ENCODE measurements at places on chromosomes 5 and 9.
A peak's percentile ranks its signal among the peaks of the same experiment; 100 is the strongest.

DNA sequence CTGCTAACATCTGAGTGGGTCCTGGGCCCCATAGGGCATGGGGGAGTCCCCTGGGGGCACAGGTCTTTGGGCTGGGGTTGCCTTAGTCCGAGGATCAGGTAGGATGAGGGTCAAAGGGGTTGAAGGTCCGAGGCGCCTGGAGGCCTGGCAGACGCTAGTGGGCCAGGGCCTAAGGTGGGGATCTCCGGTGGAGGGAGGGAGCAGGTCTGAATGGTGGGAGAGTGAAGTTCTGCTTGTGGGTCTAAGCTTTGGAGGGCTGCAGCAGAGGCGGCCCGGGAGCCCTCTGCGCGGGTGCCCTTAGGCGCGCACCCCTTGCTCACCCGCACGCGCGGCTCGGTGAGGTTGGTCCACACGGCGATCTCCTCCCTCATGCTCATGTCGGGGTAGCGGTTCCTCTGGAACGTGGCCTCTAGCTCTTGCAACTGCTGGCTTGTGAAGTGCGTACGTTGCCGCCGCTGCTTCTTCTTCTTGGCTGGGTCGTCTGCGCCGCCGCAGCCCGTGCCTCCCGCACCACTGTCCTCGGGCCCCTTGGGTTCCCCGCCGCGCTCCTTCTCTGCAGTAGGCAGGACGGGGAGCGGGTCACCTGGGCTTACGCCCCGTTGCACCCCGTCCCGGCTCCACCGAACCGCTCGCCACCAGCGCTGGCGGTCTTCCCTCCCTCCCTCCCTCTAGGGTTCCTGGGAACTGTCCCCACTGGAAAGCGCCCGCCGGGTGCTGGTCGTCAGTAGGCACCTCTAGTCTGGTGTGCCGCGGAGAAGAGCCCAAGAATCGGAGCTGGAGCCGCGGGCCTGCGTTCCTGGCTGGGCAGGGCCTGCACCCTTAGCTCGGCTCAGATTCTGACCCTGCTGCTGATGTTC lies 2.8 kb downstream of the PITX1 start:
- no peak for DNase-seq

- no peak for DNase-seq
Observed at GRCh38 chr9:120978987-120979386, 52.4 kb upstream of the TRAF1 start.

- DNase-seq = no peak
Observed at GRCh38 chr9:136963341-136963740, 11.3 kb downstream of the LCN12 start.

- no peak for DNase-seq
Observed at GRCh38 chr9:85055506-85056202, 386.1 kb downstream of the NTRK2 start.

- DNase-seq = no peak
Observed at GRCh38 chr9:119252671-119253299, 116.5 kb downstream of the BRINP1 start.

- DNase-seq = no peak
Observed at GRCh38 chr5:169004551-169004950, 296.4 kb downstream of the SLIT3 start.

DNA sequence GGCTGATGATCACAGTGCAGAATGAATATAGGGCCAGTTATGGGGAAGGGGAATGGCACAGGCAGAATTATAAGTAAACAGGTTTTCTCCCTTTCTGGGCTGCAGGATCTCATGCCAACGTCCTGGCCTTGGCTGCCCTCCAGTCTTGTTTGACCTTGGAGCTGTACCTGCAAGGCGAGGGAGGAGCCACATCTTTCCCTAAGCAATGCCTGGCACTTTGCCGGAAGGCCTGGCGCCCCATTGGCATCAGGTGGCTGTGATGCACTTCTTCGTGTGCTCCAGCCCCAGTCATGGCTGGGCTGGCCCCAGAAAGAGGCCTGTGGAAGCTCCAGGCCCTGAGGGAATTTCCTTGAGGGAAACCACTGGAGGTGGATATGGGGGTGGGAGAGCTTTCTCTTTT lies 16.7 kb upstream of the IQGAP2 start:
- no peak for DNase-seq

DNA sequence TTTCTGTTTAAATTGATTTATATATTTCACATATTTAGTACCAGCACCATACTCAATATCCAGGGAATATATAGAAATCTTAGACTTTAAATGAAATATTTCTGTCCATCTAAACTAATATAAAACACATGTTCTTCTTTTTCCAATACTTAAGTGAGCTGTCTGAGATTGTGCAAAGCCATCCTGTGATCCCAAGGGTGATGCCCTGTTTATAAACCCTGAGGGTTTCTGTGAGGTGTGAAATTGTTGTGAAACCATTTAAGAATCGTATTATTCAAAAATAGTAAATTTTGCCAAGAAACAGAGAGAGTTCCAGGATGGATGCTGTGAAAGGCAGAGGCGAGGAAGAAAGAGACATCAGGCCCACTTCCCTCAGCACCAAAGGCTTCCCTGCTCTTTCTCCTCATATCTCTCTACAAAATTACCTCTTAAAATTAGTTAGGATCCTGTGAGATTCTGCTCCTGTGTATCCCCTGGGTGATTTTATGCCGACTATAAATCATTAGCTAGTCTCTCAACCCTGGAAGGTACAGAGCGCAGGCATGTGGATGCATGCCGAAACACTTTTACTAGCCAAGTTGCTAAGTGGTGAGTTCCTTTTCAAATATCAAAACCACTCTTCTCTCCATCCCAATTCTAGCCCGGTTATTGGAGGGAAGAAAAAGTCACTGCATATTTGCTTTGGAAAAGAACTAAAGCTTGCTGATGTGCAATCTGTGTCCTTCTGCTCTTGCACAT lies 183.0 kb downstream of the GLIS3 start:
- no peak for DNase-seq

GRCh38 chr9:119451426-119451825 lies 82.2 kb upstream of the BRINP1 start:
- DNase-seq = no peak

- DNase-seq = no peak
Observed at GRCh38 chr5:1734271-1734907, 65.2 kb downstream of the MRPL36 start.

DNA sequence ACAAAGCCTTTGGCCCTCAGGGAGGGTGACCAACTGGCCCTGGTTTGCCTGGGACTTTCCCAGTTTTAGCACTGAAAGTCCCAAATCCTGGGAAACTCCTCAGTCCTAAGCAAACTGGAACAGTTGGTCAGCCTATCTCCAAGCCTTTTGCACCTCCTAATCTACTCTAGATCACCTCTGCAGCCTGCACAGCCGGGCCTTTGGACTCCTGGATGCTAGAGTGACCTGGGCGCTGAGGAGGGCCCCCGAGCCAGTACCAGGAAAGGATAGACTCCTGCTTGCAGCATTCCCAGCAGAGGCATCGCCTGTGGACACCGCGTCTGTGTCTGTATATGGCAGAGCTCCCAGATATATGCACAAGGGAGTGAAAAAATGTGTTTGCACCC lies 15.1 kb downstream of the IRF1 start:
- no peak for DNase-seq

- no peak for DNase-seq
Observed at GRCh38 chr5:14487897-14488570, 93.6 kb upstream of the OTULINL start.

DNA sequence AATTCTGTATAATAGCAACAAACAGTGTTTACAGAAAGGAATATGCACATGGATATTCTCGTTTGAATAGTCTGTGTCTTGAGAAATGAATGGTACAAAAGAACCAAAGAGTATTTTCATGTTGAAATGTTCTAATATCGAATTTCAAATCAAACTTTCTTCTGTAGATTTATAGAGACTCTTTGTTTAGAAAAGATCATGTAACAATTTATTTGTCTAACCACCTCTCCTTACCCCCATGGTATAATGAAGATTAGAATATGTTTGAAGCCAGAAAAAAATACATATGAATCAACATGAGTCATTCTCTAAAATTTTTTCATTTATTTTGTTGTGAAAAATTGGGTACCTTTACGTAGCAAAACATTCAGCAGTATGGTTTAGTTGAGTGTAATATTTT lies 285.6 kb downstream of the PRR16 start:
- no peak for DNase-seq

- DNase-seq = no peak
Observed at GRCh38 chr5:179455320-179455719, 95.0 kb upstream of the RUFY1 start.

DNA sequence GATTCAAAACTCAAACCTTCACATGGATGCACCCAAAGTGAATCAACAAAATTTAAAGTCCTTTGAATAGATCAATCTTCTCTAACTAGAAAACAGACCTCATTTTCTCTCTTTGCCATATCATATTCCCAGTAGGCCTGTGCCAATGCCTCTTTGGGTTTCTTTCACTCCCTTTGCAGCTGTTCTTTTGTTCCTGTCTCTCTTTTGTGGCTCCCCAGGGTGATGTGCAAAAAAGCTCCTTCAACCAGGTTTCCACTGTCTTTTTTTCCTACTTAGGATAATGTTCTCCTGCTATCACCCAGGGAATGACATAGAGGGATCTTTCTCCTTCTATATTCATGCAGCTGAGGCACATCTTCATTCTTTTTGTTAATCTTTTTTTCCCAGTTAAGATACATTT lies 54.6 kb downstream of the MARCHF3 start:
- no peak for DNase-seq

GRCh38 chr5:32852535-32852934 lies 141.4 kb downstream of the NPR3 start:
- DNase-seq = no peak

DNA sequence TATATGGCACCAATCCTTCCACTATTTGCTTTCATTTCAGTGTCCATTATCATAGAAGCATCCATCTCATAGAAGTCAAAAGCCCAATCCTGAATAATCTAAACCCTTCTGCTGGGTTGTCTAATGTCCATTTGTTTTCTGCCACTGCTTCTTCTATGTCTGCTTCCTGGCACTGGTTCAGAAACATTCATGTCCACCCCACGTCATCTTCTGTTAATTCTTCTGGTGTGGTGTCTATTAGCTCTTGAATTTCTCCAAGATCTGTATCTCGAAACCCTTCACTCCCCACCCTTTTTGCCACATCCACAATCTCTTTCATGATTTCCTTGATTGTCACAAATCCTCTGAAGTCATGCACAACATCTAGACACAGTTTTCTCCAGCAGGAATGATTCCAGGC lies 23.2 kb upstream of the GOLGA1 start:
- no peak for DNase-seq

GRCh38 chr9:114487607-114488300 lies 17.5 kb downstream of the WHRN start:
- DNase-seq = peak; percentile 31

GRCh38 chr5:133779828-133780475 lies 167.6 kb upstream of the FSTL4 start:
- DNase-seq = no peak

GRCh38 chr5:156623381-156624040 lies 226.6 kb upstream of the PPP1R2B start:
- no peak for DNase-seq

DNA sequence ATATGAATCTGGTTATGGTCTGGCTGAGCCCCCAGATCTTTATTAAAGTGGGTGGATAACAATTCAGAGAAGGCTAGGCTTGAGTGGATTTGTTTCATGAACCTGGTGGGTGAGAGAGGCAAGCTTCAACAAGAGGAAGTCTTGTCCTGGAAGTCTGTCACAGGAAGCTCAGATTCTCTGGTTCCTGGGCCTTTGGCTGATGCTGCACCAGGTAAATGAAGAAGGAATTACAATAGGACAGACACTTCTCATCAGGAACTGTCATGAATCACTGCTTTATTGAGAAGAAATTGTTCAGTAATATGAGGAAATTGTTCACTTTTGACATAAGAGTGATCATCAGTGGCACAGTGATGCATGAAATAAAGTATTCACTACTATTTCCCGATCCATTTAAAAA lies 167.6 kb upstream of the ELL2 start:
- DNase-seq = no peak

GRCh38 chr9:91207397-91207728 lies 154.4 kb downstream of the AUH start:
- no peak for DNase-seq

- no peak for DNase-seq
Observed at GRCh38 chr5:131649161-131649560, 14.1 kb upstream of the RAPGEF6 start.

GRCh38 chr9:131595696-131596429 lies 50.5 kb downstream of the PRRT1B start:
- DNase-seq = no peak

DNA sequence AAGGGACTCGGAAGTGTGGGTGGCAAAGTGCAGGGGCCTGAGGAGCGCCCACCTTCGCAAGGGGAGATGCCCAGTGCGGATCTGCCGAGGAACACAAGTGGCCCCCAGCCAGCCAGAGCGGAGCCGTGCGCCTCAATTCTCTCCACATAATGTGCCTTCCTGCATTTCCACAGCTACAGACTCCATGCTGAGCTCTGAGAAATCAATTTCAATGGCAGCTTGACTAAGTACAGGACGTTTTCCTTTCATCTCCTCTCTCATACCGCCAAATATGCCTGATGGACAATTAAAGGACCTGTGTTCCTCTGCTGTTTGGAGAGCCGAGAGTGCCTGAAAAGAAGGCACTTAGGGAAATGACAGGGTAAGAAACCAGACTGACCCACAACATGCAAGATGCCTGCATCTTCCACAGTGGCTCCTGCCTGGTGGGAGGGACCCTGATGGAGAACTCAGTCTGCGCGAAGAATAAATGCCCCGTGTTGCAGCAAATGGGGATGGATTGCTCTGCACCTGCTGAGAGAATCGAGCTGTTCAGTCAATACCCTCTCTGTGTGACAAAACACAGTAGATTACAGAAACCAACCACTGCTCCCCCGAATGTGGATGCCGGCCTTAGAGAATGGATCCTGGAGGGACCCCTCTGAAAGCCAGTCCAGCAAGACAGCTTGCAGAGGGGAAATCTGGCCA lies 38.6 kb upstream of the OLFM1 start:
- DNase-seq = no peak

Measured in activated CD4-positive, CD25-positive, alpha-beta regulatory T cell (primary cell).